AG09309 (cell line): ENCODE measurements at places on chromosomes 11 and 22.
A peak's percentile ranks its signal among the peaks of the same experiment; 100 is the strongest.

- DNase-seq = no peak
Observed at GRCh38 chr22:36852056-36852973, 8.5 kb upstream of the NCF4 start.

DNA sequence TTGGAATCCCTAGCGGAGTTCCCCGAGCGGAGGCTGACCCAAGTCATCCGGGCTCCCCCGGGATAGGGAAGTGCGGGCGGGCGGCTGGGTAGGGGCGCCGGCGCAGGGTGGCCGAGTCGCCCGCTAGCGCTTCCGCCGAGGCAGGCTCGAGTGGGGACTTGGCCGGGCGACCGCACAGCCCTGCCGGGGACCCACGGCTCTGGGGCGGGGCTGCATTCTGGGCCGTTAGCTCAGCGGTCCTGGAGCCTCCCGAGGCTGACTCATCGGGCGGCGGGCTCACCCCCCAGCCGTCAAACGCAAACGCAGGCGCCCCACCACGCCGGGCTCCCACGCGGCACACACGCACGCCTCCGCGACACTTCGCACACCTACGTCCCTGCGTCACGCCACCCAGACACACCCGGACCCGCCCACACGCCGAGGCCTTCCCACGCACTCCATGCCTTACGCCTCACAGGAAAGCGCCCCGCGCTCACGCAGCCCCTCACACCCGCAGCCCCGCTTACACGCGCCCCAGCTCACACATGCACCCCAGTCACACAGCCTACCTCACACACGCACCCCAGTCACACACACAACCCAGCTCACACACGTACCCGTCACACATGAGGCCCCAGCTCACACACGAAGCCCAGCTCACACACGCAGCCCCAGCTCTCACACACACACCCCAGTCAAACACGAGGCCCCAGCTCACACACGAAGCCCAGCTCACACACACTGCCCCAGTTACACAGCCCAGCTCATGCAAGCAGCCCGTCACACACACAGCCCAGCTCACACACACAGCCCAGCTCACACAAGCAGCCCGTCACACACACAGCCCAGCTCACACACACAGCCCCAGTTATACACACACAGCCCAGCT, 1.2 kb downstream of the PHLDB1 start:
- no peak for DNase-seq

DNA sequence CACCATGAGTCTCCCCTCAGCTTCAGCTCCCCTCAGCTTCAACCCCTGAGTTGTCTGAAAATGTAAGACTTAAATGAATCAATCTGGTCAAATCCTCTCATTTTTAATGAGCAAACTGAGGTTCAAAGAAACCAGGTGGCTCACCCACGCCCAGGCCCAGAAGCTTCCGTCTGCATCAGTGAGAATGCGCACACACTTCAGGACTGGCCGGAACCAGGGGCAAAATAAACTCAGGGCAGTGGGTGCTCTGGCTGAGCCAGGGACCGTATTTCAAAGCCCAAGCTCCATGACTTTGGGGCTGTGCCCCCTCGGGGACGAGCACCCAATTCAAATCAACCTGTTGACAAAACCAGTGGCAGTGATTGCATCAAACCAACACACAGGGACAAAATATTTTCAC, 3.1 kb downstream of the SULT4A1 start:
- no peak for DNase-seq

DNA sequence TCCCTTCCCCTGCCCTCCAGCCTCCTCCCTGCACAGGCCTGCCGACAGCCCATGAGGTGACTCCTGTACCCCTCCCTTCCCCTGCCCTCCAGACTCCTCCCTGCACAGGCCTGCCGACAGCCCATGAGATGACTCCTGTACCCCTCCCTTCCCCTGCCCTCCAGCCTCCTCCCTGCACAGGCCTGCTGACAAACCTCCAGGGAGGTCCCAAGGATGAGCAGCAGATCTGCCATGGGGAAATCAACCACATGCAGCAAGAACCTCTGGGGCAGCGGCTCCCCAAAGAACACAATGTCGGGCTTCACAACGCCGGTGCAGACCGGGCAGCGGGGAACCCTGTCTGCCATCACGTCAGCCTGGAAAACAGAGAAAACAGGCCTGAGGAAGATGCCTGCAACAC, 12.3 kb downstream of the SIRT3 start:
- no peak for DNase-seq

DNA sequence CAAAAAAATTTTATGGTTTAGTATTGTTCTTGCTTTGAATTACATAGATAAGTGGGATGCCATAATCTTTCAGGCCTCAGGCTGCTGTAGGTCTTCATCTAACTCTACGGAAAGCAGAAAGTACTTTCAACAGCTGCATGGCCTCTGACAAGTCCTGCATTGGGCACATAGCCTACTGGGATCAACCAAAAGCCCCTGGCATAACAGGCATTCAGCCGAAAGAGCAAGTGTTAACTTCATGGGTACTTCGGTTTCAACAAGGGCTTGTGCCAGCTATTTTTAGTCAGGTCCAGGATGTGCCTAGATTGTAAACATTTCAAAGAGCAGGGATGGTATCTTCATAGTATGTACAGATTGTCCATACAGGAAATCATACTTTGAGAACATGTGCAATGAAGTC, 3.1 kb downstream of the SLN start:
- DNase-seq = no peak

GRCh38 chr11:120172054-120172911, 34.4 kb upstream of the TRIM29 start:
- DNase-seq = no peak

DNA sequence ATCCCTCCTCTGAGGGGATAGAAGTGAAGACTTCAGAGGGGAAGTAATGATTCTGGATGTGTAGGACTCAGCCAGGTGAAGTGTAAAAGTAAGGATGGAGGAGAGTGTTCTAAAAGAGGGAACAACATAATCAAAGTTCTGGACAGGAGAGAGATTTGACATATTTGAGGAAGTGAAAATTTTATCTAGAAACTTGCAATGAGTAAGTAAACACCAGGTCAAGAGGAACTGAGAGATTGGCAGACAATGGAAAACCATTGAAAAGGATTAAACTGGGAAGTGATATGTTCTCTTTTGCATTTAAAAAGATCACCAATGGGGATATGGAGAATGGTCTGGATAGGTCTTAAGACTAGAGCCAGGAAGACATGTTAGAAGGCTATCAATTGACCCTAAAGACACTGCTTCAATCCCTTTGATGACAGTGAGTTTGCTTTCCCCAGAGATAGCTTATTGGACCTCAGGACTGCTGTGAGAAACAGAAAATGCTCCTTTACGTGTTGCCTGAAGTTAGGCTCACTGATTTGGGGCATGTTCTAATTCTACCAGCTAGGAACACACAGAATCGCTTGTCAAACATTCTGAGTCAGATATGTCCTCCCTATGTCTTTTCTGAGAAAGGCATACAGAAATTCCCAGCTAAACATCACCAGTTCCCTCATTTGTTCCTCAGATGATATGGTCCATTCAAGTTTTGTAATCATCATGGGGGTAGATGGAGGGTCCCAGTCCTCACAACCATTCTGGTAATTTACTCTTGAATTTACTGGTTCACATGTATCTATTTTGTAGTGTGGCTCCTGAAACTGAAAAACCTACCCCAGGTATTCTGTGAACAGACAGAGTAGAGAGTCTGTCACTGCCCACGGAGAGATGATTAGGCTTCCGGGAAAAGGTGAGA, 144.9 kb downstream of the MAML2 start:
- DNase-seq = no peak

GRCh38 chr11:113677685-113678084, 28.4 kb downstream of the TMPRSS5 start:
- no peak for DNase-seq

GRCh38 chr22:48199667-48200066, 1437.2 kb downstream of the TBC1D22A start:
- no peak for DNase-seq

GRCh38 chr11:130124096-130124495, 35.5 kb upstream of the ST14 start:
- peak; percentile 79 for DNase-seq

- no peak for DNase-seq
Observed at GRCh38 chr11:67023957-67024353, 1.0 kb downstream of the SYT12 start.

DNA sequence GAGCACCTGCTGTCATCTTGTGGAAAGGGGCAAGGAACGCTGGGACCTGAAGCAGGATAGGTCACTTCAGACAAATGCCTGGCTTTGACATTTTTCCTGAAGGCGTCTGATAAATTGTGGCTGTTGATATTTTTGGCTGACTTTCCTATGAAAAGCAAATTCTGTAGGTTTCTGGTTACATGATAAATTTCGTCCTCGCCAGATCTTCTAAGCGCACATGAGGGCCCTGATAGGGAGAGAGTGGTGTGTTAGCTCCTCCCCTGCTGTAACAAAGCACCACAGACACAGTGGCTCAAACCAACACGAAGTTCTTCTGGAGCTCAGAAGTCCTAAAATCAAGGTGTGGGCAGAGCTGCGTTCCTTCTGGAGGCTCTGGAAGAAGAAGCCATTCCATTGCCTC, 19.6 kb downstream of the APOL4 start:
- no peak for DNase-seq

- no peak for DNase-seq
Observed at GRCh38 chr11:75868990-75869389, 54.0 kb downstream of the UVRAG start.

DNA sequence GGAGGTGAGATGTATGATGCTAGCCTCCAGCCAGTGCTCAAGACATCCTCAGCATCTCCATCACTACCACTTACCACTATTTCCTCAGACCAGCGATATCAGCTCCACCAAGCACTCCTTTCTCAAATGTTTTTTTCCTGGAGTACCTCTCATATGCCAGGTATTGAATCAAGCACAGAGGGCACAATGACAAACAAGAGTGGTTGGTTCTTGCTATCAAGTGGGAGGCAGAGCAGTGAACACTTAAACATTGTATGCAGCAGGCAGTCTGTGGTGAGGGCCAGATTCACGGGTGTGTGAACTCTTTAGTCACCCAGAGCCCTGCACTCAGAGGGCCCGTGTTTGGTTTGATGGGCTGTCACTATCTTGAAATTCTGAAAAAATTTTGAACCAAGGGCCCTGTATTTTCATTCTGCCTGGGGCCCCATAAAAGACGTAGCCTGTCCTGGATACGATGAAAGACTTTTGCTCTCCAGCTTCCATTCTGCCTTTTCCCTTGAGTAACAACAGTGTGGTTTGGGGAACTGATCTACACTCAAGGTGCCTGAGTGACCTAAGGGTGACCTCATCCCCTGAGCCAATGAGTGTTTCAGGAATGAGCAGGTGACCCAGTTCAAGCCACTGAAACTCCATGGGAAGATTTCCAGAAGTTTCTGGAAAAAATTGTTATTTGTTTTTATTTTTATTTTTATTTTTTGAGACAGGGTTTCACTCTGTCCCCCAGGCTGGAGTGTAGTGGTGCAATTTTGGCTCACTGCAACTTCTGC, 348.4 kb upstream of the NARS2 start:
- DNase-seq = no peak

DNA sequence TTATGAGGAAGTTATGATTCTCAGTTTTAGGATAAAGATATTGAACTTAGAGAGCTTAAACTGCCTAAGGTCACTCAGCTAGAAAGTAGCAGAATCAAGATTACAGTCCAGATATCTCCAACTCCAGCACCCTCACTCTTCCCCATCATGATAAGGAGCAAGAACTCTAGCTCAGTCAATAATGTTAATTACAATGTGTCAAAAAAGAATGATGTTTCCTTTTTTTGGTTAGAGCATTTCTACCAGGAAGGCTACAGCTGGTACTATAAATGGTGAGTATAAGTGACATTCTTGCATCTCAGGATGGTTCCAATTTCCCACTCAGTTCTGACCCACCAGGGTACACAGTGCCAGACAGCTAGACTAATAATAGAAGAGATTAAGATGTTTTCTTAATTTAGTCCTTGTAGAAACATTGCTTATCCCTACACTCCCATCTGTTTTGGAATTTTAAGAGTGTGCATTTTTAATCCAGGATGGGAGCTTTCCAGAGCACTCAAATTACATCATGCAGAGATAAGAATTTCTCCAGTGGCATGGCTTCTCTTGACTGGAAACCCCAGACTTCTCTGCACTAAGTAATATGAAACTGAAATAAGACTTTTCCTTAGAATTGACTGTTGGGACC, 21.6 kb upstream of the BBOX1 start:
- DNase-seq = no peak

DNA sequence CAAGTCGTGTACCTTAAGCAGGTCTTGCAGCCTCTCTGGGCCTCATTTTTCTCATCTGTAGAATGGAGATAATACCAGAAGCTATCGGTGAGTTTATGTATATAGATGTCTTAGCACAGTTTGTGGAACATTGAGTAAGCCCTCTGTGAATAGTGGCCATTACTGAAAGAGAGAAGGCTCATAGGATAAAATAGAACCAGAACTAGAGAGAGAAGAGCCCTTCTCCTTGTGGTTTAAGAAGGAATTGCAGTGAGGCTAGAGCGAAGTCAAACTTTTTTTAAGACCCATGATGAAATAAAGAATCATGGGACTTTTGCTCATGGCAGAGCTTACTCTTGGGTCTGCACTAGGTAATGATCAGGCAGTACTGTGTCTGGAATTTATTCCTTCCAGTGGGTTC, 137.1 kb downstream of the TRIM44 start:
- DNase-seq = no peak

DNA sequence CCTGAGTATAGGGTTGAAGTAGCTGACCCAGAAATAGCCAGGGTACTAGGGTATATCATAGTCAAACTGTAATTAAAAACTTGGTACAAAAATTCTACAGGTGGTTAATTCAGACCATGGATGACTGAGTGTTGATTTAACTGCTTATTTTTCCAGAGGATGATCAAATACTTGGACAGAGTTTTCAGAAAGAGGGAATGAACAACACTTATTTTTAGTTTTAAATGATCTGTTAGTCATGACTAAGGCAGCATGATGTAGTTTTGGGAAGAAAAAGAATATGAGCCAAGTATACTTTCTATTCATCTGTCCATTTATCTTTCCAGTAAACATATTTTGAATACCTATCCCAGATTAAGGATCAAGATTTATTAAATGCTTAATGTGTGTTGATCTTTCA, 19.8 kb upstream of the CCDC89 start:
- DNase-seq = no peak

- no peak for DNase-seq
Observed at GRCh38 chr11:134727204-134727603, 315.2 kb upstream of the B3GAT1 start.

GRCh38 chr22:45597460-45598192, 74.0 kb upstream of the ATXN10 start:
- no peak for DNase-seq

DNA sequence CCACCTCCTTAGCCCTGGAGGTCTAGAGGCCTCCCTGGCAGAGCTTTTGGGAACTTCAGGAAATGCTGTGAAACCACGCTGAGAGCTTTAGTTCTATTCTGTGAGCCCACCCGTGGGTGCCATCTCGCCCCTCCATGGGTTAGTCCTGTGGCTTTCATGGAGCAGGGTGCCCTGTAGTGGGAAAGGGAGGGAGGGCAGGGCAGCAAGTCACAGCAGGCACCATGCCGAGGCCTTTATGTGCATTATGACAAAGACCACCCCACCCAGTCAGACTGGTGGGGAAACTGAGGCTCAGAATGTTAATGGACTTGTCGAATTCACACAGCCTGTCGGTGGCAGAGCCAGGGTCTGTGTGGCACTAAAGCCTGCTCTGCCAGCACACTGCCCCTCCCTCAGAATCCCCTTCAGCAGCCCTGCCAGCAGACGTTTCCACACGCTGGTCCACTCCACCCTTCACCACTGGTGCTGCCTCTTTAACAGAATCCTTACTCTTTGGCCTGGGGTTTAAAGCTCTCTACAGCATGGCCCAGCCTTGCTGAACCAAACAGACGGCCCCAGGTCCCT, 13.4 kb downstream of the TMPRSS13 start:
- DNase-seq = no peak

GRCh38 chr22:21762712-21763581, 27.4 kb upstream of the YPEL1 start:
- DNase-seq = no peak

GRCh38 chr22:30968015-30968923, at the start of gene MORC2:
Gene MORC2 (minus strand): TSS chr22:30968774. CDS start chr22:30967889, 885 bp downstream.
- DNase-seq = no peak
